ENCODE measurements at places on chromosomes 11 and 22.

DNA sequence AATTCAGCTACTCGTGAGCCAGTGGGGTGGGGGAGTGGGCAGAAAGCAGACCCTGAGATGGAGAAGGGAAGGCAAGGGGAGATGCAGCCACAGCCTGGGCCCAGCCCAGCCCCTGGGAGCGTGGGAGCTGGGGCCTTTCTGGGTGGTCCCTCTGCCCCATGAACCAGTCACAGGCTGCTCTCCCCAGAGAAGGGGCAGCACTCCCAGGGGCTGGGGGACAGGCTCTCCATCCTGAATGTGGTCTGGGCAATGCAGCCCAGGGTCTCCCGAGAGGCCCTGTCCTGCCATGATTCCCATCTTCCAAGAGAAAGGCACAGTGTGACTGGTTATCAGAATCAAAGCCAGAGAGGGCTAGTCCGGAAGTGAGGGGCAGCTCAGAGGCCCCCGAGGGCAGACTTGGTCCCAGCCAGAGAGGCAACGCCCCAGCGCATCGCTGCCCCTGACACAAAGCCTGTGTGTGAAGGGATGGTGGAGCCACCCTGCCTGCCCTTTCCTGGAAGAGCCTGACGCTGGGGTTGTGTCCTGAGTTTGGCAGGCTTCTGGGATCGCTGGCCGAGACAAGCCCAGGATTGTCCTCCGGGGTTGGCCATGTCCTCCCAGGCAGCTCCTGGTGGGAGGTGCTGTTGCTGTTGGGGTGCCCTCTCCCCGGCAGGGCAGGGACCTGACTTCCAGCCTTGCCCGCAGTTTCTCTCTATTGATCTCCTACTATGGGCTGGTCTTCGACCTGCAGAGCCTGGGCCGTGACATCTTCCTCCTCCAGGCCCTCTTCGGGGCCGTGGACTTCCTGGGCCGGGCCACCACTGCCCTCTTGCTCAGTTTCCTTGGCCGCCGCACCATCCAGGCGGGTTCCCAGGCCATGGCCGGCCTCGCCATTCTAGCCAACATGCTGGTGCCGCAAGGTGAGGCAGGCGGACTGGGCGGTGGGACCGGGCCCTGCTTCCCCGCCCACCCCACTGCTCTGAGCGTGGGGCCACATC lies 23.8 kb upstream of the SLC22A12 start:
- DNase-seq: no peak

GRCh38 chr11:122434786-122435185 lies 220.7 kb upstream of the UBASH3B start:
- DNase-seq: no peak

DNA sequence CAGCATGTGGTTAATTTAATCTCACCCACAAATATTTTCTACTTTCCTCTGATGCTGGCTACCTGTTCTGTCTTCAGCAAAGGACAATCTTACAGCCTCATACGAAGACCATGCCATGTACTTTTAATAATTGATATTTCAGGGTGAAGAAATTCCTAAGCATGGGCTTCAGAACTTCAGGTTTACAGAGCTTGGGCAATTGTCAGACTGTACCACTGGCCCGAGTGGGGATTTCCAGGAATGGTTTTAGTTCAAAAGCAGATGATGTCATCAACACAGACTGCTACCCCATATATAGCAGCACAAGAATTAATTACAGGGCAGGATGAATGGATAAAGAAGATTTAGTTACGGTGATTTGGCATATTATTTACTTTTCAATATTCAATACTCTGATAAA lies 171.8 kb downstream of the ETS1 start:
- no peak for DNase-seq

GRCh38 chr11:65504674-65505465 lies 6.0 kb downstream of the MALAT1 start:
- DNase-seq: no peak

GRCh38 chr11:44565953-44566949 lies 788 bp downstream of the CD82 start:
- no peak for DNase-seq

- DNase-seq: no peak
Observed at GRCh38 chr11:126604461-126604860, 249.0 kb downstream of the ST3GAL4 start.

DNA sequence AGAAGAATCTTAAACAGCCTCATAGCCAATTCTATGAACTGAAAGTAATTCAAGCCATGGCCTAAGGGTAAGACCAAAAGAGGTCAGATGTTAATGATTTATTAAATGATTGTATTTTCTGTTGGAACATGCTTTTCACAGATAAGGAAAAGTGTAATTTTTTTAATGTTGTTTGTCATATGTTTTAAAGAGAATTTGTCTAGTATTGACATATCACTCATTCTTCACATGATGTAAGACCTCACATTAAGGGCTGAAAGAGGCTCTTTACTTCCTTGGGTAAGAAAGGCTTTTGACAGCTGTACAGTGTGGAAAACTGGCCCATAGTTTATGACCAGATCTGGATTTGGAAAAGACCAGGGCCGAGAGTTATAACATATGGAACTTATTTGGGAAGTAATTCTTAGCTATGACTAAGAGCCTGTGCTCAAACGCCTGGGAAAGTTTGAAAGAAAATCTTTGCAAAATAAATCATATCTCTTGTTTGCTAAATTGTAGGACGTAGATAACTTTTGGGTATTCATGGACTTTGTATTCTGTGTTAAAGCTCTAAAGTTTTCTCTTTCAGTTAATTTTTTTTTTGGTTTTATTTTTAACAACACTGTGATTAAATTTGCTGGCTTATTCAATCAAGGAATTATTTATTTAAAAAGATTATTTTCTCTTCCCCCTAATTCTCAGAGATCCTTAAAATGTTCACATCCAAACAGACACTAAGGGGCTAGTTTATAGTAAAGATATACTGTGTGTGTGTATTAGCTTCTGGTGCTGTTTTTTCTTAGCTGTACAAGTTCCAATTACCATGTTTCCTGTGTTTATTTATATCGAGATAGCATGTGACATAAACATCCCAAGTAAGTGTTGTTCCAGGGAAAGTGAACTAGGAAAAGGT lies 162.2 kb downstream of the ARHGAP42 start:
- no peak for DNase-seq

DNA sequence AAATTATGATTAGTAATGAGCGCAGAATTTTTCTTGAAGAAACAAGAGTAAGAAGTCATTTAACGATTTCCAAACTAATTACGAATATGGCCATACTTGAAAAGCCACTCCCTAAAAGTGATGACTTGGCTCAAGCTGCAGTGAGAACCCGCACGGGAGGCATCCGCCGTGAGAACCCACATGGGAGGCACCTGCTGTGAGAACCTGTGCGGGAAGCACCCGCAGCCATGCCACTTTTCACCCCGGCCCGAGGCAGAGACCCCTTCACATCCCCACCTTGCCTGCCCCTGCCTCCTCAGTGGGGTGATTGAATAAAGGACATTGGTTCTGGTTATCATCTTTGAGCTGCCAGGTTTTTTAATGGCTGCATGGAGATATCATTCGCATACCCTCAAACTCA lies 89.7 kb downstream of the BRD1 start:
- DNase-seq: no peak

- DNase-seq: no peak
Observed at GRCh38 chr22:42366806-42367581, 65.2 kb downstream of the NFAM1 start.

DNA sequence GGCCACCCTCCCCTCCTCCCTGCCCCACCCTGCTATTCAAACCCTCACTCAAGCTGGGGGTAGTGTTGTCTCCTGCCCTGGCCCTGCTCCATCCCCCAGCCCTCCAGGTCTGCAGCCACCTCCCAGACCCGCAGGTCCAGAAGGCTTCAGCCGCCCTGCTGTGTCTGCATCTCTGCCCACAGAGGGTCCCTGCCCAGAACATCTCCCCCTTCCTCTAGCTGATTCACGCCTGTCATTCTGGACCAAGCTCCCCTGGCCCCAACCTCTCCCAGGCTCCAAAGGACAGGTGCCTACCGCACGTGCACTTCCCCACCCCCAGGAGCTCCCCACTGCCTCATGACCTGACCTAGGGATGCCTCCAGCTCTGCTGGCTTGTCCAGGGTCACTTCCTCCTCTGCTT lies 16.0 kb upstream of the SHISAL1 start:
- no peak for DNase-seq

DNA sequence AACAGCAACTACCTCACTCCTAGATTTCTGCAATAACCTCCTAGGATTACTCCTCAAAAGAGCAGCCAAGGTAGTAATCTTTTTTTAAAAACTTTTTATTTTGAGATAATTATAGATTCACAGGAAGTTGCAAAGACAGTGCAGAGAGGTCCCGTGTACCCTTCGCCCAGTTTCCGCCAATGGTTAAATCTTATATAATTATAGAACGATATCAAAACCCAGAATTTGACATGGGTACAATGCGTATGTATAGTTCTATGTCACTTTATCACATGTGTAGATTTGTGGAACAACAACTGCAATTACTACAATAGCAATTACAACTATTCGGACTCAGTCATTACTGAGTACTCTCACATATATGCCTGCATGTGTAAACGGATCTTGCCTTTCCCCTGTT lies 94.8 kb upstream of the APOA1 start:
- no peak for DNase-seq

- DNase-seq: peak; percentile 43
Observed at GRCh38 chr22:38180841-38181452, 683 bp downstream of the PLA2G6 start.

Data from CD4-positive, alpha-beta T cell treated with Interleukin-6 at 100 ng/mL for 8 hours (primary cell).